ENCODE measurements at places on chromosomes 7 and 10. TPM values are rescaled to one million over a fixed set of nuclear protein-coding genes. Genes with fewer than 3 reads are reported as not detected.

The LRIT1 gene
- polyA plus RNA-seq = not detected

GRCh38 chr10:33304423-33305225, 29.8 kb downstream of the NRP1 start:
- no peak for DNase-seq

DNA sequence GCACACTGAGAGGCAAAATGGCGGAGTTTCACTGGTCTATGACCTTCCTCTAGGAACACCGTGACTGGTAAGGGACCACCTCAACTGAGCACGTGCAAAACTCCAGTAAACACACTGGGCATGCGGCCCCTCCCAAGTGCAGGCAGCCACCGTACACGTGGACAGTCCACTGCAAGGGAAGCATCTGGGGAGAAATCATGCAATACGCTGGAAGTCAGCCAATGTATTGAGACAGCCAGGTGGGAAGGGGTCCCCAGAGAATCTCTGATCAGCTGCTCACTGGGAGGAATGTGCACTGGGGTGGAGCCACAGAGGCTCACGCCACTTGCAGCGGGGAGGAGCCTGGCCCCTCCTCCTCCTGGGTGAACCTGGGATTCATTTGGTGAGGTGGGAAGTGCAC, 49.3 kb downstream of the CFAP46 start:
- DNase-seq = no peak

DNA sequence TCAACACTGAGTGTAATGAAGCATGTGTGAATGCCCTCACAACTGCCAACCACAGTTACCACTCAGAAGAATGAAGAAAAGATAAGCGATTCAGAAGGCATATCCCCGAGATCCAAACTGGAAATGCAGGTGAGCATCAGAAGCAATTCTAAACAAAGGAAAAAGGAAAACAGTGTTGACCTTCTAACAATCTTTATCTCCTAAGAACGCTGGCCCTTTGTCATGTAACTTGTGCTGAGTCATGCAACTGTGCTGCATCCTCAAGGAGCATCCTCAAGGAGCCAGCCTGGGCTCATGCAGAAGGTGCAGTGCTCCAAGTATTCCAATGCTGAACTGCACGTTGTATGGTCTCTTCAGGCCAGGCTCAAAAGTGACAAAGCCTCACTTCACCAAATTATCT, 30.6 kb downstream of the SEC61G start:
- DNase-seq = no peak

- DNase-seq = no peak
Observed at GRCh38 chr10:129483430-129484010, 16.5 kb downstream of the MGMT start.

DNA sequence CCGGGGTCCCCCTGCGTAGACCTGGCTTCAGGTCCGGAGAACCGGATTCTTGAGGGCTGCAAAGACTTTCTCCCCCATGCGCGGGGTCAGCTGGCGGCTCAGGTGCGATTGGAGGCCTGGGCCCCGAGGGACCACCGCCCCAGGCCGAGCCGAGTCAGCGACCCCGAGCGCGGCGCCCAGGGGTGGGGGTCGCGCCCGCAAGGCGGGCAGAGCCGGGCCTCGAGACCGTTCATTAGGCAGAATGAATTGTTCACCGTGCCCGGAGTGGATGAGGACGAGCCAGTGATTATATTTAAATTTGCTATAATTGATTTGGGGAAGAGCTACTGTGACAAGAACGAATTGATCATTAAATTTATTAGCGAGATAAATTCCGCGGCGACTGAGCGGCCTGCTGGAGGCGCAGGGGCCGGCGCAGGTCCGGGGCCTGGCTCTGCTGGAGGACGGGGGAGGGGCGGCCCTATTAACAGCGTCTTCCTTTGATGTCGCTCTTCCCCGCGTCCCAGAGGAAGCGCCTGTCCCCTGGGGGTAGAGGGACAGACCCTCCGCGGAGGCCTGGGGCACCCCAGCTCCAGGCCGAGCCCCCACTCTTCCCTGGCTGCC, 7.5 kb downstream of the MNX1 start:
- DNase-seq = no peak

GRCh38 chr7:88299126-88299525, 7.6 kb downstream of the STEAP4 start:
- DNase-seq = no peak

The RNF133 gene
- polyA plus RNA-seq = 0.10 TPM

DNA sequence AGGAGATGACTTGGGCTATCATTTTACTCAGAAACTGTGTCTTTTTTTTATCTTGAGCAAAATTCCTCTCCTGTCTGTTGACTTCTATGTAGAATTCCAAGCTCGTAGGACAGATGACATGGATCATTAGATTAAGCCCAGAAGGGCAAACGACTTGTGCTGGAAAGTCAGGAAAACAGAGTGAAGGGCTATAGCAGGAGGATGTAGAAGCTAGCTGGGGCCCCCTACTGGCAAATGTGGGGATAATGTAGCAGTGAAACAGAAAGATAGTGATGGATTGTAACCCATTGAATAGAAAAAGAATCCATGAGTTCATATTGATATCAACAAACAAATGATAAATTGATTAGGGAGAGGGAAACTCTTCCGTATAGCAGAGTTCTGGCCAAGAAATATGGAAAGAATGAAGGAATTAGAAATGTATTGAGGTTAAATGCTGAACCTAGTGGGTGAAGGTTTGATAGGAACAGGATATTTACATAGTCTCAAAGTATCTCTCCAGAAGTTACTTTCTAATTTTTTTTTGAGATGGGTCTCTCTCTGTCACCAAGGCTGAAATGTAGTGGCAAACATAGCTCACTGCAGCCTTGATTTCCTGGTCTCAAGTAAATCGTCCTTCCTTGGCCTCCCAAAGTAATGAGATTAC, 103.6 kb downstream of the LYZL1 start:
- peak; percentile 74 for DNase-seq

- no peak for DNase-seq
Observed at GRCh38 chr7:50641442-50642405, 76.5 kb upstream of the DDC start.

DNA sequence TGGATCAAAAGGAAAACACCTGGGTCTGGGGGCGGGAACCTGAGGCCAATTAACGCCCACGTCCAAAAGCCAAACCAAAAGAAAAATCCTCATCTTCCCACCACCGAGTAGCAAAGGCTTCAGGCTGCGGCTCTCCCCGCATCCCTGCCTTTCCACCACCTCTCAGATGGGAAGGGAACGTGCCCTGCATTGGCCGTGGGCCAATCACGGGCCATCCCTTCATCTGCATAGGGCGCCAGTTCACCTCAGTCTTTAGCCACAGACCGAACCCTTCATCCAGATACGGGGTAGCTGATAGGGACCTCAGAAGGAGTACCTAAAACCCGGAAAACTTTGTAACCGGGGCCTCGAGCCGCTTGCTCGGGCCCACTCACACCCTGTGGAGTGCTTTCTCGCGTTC, 626 bp downstream of the PRPF18 start:
- peak; percentile 40 for DNase-seq

DNA sequence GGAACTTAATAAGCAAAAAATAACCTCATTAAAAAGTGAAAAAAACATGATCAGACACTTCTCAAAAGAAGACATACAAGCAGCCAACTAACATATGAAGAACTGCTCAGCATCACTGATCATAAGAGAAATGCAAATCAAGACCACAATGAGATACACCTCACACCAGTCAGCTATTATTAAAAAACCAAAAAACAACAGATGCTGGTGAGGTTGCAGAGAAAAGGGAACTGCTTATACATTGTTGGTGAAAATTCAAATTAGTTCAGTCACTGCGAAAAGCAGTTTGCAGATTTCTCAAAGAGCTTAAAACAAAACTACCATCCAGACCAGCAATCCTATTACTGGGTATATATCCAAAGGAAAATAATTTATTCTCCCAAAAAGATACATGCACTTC, 513.3 kb downstream of the MDFIC start:
- DNase-seq = no peak

The ANKRD1 gene
- polyA plus RNA-seq = 49.5 TPM

DNA sequence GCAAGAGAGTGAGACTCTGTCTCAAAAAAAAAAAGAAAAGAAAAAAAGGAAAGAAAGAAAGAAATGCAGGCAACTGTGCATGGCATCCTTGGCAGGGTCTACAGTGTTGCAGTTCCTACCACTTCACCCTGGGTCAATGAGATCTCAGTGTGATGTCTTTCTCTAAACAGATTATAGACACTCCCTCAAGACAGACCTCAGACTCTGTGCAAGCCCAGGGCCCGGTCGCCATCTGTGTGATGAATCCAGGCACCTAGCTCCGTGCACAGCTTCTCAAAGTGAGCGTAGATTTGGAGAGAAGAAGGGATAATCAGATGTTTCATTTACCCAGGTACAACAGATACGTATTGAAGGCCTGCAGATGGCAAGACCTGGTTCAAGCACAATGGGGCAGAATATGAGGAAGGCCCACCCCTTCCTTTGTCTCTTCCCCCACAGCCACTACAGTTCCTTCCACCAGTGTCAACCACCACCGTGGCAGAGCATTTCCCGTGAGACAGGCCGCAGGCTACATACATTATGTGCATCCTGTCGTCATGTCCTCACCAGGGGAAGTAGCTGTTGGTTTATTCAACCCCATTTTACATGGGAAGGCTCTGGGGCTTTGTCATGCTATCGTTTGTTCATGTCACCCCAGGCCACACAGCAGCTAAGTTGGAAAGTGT, 471.7 kb upstream of the GALNT17 start:
- no peak for DNase-seq

- DNase-seq = no peak
Observed at GRCh38 chr7:158308001-158308400, 279.6 kb downstream of the PTPRN2 start.

- DNase-seq = no peak
Observed at GRCh38 chr10:55813451-55814170, 547.4 kb downstream of the ZWINT start.

GRCh38 chr10:101145750-101146391, 14.8 kb downstream of the TLX1 start:
- no peak for DNase-seq

DNA sequence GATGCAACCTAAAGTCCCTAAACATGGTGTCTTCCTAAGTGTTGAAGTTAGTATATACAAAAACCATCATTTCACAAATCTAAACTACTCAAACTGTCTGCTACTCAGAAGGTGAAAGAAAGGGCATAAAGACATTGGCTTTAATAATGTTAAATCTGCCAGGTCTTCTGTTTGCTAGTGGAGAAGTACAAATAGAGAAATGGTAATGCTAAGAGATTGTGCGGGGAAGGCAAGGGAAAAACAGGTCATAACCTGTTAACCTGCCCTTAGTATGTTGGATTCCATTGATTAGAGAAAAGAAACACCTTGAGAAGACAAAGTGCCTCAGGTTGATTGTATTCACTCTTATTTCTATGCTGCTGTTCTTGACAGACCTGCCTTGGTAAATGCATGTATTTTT, 80.3 kb downstream of the CALD1 start:
- DNase-seq = no peak

The CDC14C gene
- polyA plus RNA-seq = not detected

The CYREN gene
- 53.5 TPM for polyA plus RNA-seq

The FAM237B gene
- not detected for polyA plus RNA-seq

GRCh38 chr7:125061776-125062397, 132.3 kb upstream of the POT1 start:
- peak; percentile 14 for DNase-seq

- peak; percentile 23 for DNase-seq
Observed at GRCh38 chr10:114925587-114926586, 12.1 kb upstream of the TRUB1 start.

DNA sequence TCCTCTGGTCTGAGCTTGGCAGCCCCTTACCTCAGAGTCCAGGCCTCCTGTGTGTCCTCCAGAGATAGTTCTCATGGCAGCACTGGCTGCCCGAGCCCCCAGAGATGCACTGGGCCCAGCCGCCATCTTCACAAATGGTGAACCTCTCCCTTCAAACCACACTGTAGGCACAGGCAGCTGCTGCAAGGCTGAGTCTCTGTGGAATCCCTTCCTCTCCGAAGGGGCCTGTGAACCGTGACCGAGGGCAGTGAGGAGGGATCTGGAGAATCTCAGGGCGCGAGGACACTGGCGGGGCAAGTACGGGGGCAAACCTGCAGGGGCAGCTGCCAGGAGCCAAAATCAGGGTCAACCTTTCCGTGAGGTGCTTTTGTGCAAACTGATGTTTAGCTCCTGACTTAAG, 69.5 kb upstream of the CFAP46 start:
- no peak for DNase-seq

The PRSS1 gene
- 67.6 TPM for polyA plus RNA-seq

DNA sequence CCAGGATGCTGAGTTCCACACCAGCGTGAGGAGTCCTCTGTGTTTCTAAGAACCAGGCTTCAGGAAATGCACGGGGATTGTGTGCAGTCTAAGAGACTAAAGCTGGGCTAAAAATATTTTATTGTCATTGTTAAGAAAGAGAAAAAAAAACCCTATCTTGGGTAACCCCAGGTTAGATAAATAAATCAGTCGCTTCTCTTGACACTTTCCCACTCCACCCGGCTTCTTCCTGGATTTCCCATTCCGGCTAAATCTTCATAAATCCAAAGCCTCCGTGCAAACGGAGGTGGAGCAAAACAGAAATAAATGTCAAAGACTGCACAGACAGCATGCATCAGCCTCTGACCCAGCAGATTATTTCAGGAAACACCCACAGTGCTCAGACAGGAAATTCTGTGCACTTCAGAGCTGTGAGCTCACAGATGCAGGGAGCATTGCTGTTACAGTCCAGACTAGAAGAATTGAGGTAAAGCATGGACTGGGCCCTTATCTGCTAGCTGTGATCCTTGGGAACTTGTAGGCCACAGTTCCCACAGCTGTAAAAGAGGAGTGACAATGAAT, 44.8 kb upstream of the GRID1 start:
- DNase-seq = peak; percentile 60

The IPMK gene
- 2.9 TPM for polyA plus RNA-seq

- DNase-seq = no peak
Observed at GRCh38 chr7:405489-406211, 114.0 kb downstream of the PDGFA start.

The GATA3 gene
- 15.4 TPM for polyA plus RNA-seq

DNA sequence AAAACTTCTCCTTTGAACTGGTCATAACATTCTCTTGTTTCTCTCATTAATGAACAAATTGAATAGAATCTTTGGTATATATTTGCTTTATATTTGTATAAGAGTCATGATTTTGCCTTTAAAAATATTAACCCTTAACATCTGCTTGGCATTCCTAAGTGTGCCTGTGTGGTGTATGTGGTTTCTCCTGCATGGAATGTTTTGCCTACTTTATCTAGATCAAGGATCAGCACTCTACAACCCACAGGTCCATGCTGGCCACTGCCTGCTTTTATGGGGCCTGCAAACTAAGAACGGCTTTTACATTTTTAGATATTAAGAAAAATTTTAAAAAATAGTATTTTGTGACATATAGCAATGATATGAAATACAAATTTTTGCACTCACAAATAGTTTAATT, 4.3 kb upstream of the LAMB4 start:
- no peak for DNase-seq

The ELMO1 gene
- 26.0 TPM for polyA plus RNA-seq

GRCh38 chr10:24449321-24449740, 240.4 kb downstream of the KIAA1217 start:
- no peak for DNase-seq

GRCh38 chr10:100469756-100470155, 6.9 kb downstream of the WNT8B start:
- DNase-seq = no peak

The MBL2 gene
- polyA plus RNA-seq = 0.21 TPM
